ENCODE measurements at places on chromosomes 7 and 10.
A peak's percentile ranks its signal among the peaks of the same experiment; 100 is the strongest.

GRCh38 chr10:45534572-45534971 is 138.0 kb downstream of the ZFAND4 start:
- no peak for DNase-seq

DNA sequence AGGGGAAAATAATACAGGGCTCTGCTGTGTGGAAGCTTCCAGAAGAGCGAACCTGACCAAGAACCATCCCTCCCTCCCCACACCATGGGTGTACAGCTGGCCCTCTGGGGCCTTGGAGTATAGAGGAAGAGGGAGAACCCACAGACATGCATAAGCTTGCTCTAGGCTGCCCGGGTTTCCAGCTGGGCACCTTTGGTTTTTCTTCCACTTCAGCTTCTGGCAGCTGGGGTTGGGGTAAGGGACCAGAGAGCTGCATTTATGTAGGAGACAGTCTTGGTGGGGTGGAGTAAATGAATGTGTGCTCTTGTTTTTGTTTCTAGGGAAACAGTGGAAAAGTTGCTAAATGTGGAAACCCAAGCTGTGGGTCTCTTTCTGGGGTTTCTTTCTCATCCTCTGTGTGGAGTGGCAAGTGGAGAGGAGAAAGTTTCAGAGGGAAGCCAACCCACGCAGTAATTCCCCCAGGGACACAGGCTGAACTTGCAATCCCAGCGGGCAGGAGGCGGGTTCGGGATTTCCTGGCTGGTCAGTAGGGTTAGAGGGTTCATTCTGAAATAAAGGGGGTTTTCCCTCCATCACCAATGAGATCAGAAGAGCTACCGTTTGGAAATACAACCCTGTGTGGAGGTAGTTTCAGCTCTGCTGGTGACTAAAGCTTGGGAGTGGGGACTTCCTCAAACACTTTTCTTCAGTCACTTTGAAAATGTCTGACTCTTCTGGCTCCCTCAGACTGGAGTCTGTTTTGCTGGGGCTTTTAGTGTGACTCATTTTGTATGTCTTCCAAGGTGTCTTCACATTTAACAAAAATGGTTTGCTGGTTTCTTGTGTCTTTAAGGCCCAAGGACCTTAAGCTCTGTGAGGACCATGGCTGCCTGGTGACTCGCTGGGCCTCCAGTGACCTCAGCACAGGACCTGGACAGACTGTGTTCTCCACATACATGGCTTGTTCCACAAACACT is 22.2 kb upstream of the SRGN start:
- no peak for DNase-seq

DNA sequence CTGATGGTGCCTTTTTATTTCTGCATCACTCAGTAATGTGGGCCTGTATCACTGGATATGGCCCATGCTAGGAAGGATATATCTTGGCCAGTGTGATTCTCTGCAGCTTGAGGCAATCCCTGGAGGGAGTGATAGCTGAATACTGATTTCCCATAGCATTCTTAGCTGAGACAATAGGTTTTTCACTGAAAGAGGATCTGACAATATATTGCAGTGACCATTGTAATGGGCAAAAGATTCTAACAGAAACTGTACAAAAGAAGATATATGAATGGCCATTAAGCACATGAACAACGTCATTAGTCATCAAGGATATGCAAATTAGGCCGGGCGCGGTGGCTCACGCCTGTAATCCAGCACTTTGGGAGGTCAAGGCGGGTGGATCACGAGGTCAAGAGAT is 117.8 kb downstream of the KAT6B start:
- DNase-seq, result no peak

GRCh38 chr7:41738806-41739205 is 35.9 kb upstream of the INHBA start:
- no peak for DNase-seq

DNA sequence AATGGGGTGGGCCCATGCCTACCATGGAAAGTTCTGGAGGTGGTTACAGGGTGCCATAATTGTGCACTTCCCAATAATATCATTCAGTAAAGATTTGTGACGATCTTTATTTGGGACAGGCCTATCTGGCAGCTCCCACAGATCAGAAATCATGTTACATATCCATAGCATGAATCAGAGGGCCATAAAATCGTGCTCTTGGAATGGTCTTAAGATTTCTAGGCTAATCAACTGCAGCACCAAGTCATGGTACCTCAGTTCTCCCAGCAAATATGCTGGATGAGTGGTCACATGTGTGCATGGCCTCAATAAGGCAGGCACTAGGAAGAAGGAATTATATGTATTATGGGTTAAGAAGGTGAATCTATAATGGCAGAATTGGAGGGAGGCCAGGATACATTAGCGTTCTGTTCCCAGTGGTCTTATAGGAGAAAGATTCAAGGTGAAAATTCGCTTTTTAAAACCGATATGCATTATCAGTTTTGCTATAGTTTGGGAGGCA is 134.7 kb downstream of the NRP1 start:
- DNase-seq, result no peak

DNA sequence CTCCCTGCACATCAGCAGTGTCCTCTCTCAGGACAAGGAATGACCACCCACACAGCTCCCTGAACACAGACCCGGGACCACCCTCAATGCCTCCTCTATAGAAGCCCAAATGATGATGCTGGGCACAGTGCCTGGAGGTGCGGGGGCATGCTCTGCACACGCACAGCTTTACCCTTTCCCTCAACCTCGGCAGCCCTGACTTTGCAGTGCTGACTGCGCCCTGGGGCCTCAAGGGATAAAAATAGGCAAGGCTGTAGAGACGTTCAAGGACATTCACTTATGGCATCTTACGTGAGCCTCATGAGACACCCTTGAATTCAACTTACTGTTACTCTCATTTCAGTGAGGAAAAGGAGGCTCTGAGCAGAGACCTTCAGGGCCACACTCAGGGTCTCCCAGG is 521.6 kb upstream of the MGMT start:
- no peak for DNase-seq

DNA sequence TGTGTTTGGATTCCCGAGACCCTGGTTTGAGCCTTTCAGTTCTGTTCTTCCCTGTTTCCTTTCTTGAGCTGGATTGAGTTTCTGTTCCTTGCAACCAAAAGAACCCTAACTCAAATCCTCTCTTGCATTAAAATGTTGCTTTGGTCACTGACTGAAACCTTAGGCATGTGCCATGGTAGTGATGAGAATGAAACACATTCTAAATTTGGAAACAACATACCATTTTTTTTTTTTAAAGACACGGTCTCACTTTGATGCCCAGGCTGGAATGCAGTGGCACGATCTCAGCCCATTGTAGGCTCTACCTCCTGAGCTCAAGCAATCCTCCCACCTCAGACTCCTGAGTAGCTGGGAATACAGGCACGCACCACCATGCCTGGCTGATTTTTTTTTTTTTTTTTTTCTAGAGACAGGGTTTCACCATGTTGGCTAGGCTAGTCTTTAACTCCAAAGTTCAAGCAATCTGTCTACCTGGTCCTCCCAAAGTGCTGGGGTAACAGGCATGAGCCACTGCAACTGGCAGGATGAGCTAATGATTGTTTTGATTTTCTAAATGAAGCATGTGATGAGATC is 8.4 kb downstream of the THAP5 start:
- no peak for DNase-seq

DNA sequence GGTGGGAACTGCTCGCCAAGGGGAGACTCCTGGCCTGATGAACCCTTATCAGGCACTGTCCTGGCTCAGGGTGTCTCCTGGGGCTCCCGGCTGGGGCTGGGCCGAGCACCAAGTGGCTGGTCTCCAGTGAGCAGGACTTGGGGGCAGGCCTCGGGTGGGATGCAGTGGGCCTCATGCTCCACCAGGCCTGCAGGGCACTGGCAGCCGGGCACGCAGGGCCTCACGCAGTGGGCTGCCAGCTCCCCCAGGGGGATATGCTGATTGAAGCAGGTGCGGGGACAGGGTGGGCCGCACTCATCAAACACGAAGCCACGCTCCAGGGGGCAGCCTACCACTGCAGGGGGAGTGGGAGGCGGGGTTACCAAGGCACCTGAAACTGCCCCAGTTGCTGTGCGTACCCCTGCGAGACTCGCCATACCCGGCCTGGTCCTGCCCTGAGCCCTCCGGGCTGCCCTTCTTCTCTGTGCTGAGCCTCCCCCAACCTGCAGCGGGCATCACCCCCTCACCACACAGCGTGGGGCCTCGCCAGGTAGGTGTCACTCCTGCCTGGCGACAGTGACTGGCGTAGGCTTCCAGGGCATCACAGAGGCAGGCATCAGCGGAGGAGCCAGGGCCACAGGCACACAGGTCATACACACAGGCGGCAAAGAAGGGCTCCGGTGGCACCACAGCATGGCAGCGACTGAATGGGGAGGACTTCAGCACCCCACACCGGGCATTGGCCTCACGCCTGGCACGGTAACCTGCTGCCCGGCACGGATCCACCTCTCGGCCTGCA is 14.5 kb downstream of the ATP6V1F start:
- DNase-seq, result no peak

DNA sequence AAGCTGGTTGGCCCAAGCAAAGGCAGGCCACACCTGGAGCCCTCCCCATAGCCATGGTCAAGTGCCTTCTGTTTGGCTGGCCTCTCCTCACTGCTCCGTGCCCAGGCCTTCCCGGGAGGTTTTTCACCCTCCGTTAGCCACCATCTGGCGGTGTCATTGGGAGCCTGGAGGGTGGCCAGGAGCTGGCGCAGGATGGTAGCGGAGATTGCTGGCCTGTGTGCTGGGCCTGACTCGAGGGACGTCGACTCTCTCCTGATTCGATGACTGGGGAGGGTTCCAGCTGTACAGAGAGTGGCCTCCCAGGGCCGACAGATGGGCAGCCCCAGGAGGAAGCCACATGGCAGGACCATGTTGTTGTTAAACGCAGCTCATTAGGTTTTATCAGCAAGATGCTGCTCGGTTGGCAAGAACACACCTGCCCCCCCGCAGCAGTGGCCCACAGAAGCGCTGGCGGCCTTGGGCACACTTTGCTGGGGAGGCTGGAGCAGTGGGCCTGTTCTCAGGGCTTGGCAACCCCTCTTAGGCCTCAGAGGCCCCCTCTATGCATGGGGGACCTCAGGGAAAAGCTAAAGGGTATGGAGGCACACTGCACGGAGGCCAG is 64.0 kb upstream of the CACUL1 start:
- DNase-seq, result no peak

- DNase-seq, result no peak
These were observed 112.3 kb downstream of the JCAD start for GRCh38 chr10:29946953-29947700.

DNA sequence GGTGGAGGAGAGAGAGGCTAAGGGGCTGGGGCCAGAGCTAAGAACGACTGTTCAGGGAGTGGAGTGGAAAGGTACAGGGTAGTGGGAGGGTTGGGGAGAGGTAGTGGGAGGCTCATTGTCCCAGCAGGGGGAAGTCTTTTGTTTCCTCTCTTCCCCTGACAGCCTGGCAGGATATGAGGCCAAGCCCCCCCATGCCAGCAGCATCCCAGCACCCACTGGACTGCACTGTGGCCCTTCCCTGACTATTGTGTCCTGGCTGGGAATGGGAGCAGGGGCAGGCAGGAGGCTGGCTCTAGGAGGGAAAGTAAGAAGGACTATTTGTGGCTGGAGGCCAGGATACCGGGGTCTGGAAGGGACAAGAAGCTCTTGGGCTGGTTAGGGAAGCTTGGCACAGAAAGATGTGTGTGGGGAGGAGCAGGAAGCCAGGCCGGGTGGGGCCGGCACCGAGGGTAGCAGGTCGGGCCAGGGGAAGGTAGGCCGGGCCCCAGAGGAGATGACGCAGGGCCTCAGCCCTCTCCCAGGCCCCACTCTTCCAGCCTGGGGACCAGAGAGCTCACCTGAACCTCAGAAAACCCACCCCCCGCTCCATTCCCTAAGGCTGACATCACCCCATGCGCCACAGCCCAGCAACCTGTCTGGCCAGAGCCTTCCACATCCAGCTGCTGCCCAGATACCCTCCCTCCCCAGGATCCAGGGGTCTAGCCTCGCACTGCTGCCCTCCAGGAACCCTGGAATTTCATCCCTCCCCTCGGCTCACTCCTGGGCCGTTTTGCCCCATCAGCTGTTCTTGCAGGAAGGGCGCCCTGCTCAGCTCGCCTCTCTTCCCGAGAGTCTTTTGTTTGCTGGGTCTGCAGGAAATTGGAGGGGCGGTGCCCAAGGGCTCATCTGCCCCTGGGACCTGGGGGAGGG is 8.8 kb upstream of the EPHB4 start:
- DNase-seq, result no peak

- DNase-seq, result peak; percentile 71
These were observed 11.8 kb downstream of the OR9A2 start for GRCh38 chr7:143015084-143015483.

- no peak for DNase-seq
These were observed 175.1 kb downstream of the ZMYND11 start for GRCh38 chr10:310371-310770.

DNA sequence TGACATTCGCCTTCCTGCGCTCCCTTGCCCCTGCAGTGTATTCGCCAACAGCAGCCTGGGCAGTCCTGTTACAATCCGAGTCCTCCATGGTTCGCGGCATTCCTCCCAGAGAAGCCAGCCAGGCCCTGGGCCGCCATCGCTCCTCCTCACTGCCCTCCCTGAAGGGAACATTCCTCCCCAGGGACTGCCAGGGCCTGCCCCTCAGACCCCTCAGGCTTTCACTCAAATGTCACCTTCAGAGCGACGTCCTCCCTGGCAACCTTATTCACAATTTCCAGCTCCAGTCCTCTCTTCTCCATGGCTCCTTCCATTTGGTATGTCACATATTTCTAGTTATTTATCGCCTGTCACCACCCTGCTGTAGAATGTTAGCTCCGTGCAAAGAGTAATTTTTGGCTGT is 17.4 kb downstream of the ADAMTS14 start:
- DNase-seq, result no peak

DNA sequence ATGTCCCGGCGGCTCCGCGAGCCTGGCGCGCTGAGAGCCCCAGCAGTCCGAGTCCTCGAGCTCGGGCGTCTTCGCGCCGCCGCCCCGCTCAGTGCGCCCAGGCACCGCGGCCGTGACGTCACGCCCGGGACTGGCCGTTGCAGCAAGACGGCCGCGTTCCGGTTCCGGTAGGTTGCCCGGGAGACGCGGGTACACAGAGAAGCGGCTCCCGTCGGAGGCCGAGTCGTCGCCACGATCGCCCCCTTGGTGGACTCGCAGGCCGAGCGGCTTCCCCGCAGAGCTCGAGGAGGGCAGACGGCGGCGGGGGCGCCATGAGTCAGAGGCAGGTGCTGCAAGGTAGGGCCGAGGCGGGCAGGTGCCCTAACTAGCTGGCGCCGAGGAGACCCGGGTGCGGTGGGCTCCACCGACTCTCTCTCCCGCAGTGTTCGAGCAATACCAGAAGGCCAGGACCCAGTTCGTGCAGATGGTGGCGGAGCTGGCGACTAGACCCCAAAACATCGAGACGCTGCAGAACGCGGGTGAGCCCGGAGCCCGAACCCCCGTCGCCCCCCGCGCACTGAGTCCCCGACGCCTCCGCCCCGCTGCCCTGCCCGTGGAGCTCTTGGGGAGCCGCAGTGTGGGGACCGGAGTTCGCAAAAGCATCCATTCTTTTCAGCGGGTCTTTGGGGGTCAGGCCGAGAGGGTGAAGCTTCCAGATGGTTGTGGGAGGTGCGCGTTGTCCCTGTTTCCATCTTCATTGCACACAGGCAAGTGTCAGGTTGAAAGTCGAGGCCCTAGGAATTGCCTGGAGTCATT is at the start of gene SPAG6:
TSS of gene SPAG6 (plus strand) at position 196 of the 795 bp plus-strand sequence. CDS start at position 312, 116 bp downstream.
- DNase-seq, result no peak
